GM12891 (cell line): ENCODE measurements at places on chromosomes 12 and 14.

DNA sequence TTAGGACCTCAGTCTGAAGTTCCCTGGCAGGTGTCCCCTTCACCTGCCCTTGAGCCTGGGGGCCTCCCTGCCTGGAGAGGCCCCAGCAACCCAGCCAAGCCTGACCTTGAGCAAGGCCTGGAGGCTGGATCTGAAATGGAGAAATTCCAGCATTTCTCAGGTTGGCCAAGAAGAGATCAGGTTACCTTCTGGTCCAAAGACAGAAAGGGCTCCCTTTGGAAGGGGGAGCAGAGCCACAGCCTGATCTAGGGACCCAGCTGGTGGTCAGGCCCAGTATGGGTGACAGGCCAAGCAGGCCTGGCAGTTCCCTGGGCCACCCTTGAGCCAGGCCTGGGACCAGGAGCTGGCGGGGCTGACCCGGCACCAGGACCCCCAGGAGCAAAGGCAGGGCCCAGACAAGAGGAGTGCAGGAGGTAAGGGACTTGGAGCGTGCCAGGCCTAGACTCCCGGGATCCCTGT, 82.8 kb downstream of the TNFAIP2 start:
- no peak for DNase-seq

DNA sequence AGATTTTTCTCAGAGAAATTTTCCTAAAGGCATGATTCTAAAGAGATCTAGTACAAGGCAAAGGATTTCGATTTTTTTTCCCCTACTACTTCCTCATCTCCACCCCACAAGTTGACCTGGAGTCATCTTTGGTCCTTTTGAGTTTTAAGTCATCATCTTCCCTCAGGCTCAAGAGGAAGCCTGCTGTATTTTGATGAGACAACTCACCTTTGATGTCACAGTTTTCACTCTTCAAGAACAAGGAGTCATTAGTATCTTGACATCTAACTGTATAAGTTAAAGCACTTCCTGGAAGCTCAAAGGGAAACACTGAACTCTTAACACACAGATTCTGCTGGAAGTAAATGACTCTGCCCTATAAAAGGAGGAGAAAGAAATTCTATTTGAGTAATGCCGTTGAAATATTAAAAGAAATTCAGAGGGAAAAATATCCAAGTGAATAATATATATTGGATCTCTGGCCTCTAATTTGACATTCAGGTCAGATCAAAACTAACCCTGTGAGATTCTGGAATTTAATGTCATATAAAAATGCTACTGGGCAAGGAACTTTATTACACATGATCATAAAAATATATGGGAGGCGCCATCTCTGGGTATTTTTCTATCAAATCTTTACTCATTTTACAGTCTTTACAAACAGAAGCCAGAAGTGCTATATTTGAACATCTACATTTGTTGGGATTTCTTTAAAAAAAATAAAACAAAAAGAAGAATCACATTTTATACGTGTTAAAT, 435.0 kb downstream of the NRXN3 start:
- no peak for DNase-seq

GRCh38 chr14:39107591-39107996, 4.6 kb upstream of the SEC23A start:
- DNase-seq, result peak; percentile 21

GRCh38 chr14:96512602-96513397, 10.6 kb downstream of the PAPOLA start:
- DNase-seq, result no peak

- no peak for DNase-seq
These were observed 23.4 kb downstream of the ALDH1L2 start for GRCh38 chr12:105060715-105061378.

DNA sequence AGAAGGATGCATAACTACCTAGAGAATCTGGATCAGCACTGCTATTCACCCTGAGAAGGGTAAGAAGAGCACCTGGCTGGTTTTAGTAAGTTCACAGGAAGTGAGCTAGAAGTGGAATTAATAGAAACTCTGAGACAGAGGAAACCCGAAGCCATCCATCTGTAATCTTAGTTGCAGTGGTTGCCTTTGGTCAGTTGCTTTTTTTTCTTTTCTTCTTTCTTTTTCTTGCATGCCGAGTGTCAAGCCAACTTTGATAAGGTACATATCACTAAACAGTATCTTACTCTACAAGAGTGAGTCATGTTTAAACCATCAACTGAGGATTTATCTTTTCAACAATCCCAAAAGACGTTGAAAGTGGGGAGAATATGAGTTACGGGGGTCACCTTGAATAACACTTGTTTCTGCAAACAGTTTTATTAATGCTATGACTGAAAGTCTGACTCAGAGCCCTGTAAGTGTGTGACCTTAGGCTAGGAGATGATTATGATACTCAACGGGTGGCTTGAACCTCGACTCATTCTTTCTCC, 26.7 kb downstream of the C12orf75 start:
- DNase-seq, result no peak

DNA sequence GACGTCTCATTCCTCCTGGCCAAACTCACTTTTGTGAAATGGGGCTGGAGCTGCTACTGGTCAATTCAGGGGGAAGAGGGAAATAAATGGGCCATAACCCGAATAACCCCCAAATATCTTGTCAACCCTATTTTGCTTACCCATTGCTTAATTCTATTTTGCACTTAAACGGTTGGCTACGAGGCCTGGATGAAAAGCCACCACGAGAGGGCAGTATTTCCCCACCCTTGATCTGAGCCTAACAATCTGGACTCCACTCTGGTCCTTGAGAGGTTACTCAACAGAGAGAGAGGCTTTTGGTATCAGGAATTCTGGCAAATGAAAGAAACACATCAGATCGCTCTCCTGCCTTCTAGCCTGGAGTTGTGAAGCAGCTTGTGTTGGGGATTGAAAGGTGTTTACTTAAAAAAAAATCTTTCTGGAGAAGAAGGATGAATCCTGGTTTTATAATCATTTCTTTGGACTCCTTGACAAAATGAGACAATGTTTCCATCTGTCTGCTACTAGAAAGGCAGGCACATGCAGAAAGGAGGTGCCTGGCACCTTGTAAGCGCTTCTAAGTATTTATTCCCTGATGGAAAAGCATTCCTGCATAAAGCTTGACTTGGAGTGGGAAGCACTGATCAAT, 22.4 kb upstream of the FBXO21 start:
- DNase-seq, result peak; percentile 66

- DNase-seq, result no peak
These were observed 888.6 kb downstream of the TMTC2 start for GRCh38 chr12:83575326-83575725.

GRCh38 chr12:104802208-104802607, 155.9 kb downstream of the SLC41A2 start:
- DNase-seq, result no peak

GRCh38 chr12:69019910-69020309, 86.9 kb upstream of the CPM start:
- no peak for DNase-seq
